ENCODE measurements at places on chromosomes 5 and 9.
A peak's percentile ranks its signal among the peaks of the same experiment; 100 is the strongest.

GRCh38 chr9:109735801-109736200 lies 44.2 kb upstream of the PALM2AKAP2 start:
- no peak for DNase-seq
- no peak overlapping the region for H3K27ac ChIP-seq
- no peak overlapping the region for H3K4me3 ChIP-seq
- no peaks in the 10 kb centered on the region for H3K4me1 ChIP-seq

DNA sequence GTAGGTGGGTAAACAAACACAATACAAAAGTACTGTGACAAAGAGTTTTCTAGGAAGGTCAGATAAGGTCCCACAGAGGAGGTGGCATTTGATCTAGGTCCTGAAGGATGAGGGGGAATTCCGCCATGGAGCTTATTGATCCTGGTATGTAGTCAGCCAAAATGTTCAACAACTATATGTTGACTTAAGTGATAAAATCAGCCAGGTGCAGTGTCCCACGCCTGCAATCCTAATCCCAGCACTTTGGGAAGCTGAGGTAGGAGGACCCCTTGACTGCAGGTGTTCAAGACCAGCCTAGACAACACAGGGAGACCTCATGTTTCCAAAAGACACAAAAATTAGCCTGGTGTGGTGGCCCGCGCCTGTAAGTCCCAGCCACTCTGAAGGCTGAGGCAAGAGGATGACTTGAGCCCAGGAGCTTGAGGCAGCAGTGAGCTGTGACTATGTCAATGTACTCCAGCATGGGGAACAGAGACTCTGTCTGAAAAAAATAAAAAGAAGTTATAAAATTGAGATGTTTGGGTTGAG lies 46.4 kb upstream of the PLIN2 start:
- peaks cover 25% of the 10 kb centered on the region for H3K4me1 ChIP-seq
- no peak for DNase-seq
- H3K36me3 ChIP-seq: no peaks in the 10 kb centered on the region
- H3K4me3 ChIP-seq: no peak overlapping the region

DNA sequence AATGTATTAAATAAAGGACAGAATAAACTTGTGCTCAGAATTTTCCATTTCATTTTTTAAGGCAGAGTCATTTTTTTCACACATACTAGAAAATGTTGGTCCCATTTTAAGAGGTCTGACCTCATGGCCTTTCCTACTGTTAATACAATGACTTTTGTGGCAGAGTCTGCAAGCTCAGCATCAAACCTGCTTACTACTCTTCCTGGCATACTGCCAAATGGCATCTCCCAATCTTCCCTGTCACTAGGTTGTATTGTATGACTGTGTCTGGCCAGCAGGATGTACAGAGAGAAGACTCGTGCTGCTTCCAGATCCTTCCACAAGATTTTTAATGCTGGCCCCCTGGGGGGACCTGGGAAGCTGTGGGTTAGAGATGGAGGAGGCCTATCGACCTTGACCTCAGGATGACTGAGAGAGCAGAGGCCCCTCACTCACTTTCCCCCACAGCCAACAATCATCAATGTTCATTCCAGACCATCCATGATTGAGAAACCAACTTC lies 64.7 kb downstream of the BARX1 start:
- no peaks in the 10 kb centered on the region for H3K36me3 ChIP-seq
- no peak overlapping the region for H3K4me3 ChIP-seq
- no peaks in the 10 kb centered on the region for H3K4me1 ChIP-seq
- no peak overlapping the region for H3K27ac ChIP-seq

GRCh38 chr5:173645437-173645807 lies 29.0 kb upstream of the BOD1 start:
- DNase-seq: no peak
- H3K27ac ChIP-seq: no peak overlapping the region
- H3K4me3 ChIP-seq: no peak overlapping the region
- no peaks in the 10 kb centered on the region for H3K36me3 ChIP-seq

GRCh38 chr5:146007270-146007669 lies 70.9 kb downstream of the SH3RF2 start:
- no peaks in the 10 kb centered on the region for H3K27me3 ChIP-seq
- no peak overlapping the region for H3K27ac ChIP-seq
- no peaks in the 10 kb centered on the region for H3K36me3 ChIP-seq

DNA sequence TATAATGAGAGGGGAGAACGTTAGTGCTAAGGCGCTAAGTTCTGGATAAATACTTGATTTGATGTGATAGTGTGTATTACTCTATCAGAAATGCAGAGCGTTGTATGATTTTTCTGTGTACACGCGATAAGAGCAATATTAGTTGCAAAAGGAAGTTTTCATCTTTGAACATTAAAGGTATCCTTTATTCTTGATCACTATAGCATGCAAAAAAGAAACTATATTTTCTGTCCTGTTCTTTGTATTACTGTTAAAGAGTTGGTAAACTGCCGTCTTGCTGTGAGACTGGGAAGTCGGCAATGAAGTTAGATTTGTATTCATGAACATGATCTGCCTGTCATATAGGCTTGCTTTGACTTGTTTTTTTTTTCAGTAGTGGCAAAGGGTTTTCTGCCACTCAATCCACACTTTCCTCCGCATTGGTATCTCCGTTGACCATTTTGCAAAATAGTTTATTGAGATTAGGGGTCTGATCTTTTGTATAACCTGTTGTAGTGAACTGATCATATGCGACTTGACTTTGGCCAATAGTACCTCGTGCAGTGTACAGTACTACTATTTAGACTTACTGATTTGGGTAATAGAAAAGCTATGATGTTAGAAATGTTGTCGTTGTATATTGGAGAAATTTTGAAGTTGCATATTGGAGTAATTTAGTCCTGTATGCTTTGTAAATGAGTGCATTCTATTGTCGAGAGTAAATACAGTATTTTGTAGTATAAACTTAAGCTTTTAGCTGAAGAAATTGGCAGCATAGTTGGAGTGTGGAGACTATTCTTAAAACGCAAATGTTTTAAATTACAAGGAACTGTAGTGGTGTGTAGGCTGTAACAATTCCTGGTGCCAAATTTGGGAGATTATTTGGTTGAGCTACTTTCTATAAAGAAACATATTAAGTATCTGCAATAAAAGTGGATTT lies 1.7 kb downstream of the DENND4C start:
- no peaks in the 10 kb centered on the region for H3K27me3 ChIP-seq
- H3K36me3 ChIP-seq: peaks cover 2% of the 10 kb centered on the region
- no peak overlapping the region for H3K27ac ChIP-seq

GRCh38 chr9:109817146-109817845 lies 37.3 kb downstream of the PALM2AKAP2 start:
- H3K27me3 ChIP-seq: peaks cover 2% of the 10 kb centered on the region
- H3K36me3 ChIP-seq: no peaks in the 10 kb centered on the region
- H3K27ac ChIP-seq: no peak overlapping the region
- no peak for DNase-seq
- H3K4me1 ChIP-seq: no peaks in the 10 kb centered on the region

- no peaks in the 10 kb centered on the region for H3K4me1 ChIP-seq
- H3K27me3 ChIP-seq: no peaks in the 10 kb centered on the region
- H3K4me3 ChIP-seq: no peak overlapping the region
- DNase-seq: no peak
Measured at GRCh38 chr5:134460551-134460950, 48.9 kb upstream of the CDKN2AIPNL start.

- no peaks in the 10 kb centered on the region for H3K4me1 ChIP-seq
- H3K27ac ChIP-seq: no peak overlapping the region
- H3K4me3 ChIP-seq: no peak overlapping the region
- H3K27me3 ChIP-seq: peaks cover 16% of the 10 kb centered on the region
Measured at GRCh38 chr5:73979321-73979720, 353.3 kb downstream of the ARHGEF28 start.

DNA sequence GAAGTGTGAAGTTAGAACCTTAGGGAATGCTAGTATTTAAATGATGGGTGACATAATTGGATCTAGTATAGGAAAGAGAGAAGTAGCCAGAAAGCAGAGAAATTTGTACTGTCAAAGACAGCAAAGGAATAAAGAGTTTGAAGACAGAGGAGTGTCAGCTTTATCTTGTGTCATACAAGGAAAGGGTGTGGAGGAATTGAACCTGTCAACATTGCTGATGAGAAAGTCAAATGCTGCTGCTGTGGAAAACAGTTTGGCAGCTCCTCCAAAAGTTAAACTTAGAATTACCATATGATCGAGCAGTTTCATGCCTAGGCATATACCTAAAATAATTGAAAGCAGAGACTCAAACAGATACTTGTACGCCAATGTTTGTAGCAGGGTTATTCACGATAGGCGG lies 63.7 kb downstream of the DENND4C start:
- DNase-seq: no peak
- peaks cover 12% of the 10 kb centered on the region for H3K4me1 ChIP-seq
- H3K27ac ChIP-seq: peak overlapping the region; percentile 14
- no peaks in the 10 kb centered on the region for H3K27me3 ChIP-seq

- no peak overlapping the region for H3K27ac ChIP-seq
- no peaks in the 10 kb centered on the region for H3K36me3 ChIP-seq
- no peak for DNase-seq
- no peak overlapping the region for H3K4me3 ChIP-seq
- H3K4me1 ChIP-seq: no peaks in the 10 kb centered on the region
Measured at GRCh38 chr5:82374637-82375036, 96.5 kb upstream of the RPS23 start.

DNA sequence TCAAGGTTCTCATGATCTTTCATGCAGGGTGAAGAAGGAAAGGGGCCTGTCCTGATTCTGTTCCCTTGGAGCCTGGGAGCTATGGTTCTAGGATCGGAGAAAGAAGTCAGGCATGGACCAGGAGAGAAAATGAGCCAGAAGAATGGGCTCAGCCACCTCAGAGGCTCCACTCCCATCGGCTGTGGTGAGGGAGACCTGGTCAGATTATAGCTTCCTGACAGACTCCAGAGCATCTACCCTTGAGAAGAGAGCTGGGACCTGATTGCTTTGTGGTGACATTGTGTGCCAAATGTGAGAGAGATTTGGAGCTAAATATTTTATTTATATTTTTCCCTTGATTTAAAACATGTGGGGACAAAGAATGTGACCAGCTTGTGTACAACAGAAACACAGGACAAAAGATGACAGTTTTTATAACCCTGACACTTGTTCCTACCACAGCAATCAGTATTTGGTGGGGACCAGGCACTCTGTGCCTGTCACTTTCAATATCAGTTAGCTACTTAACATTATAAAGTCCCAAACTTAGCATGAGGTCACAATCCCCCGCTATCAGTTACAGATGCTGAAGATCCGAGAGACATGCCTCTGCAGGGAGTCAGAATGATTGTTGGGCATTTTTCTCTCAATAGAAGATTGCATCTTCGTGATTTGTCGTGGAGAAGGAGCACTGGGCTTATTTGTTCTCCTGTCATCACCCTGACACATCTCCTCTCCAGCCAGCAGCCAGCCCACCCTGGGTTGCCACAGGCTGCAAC lies 228.3 kb upstream of the ADAMTS16 start:
- H3K27ac ChIP-seq: no peak overlapping the region
- H3K4me1 ChIP-seq: no peaks in the 10 kb centered on the region
- no peaks in the 10 kb centered on the region for H3K27me3 ChIP-seq
- H3K4me3 ChIP-seq: no peak overlapping the region
- peaks cover 3% of the 10 kb centered on the region for H3K36me3 ChIP-seq

GRCh38 chr5:164253764-164254163 lies 748.3 kb downstream of the MAT2B start:
- no peaks in the 10 kb centered on the region for H3K4me1 ChIP-seq
- no peaks in the 10 kb centered on the region for H3K36me3 ChIP-seq
- no peak overlapping the region for H3K4me3 ChIP-seq

GRCh38 chr5:105238561-105238960 lies 1676.0 kb upstream of the NUDT12 start:
- no peaks in the 10 kb centered on the region for H3K36me3 ChIP-seq
- DNase-seq: no peak
- H3K4me1 ChIP-seq: no peaks in the 10 kb centered on the region
- no peak overlapping the region for H3K4me3 ChIP-seq

- no peak overlapping the region for H3K4me3 ChIP-seq
- no peaks in the 10 kb centered on the region for H3K4me1 ChIP-seq
- H3K27me3 ChIP-seq: no peaks in the 10 kb centered on the region
- H3K27ac ChIP-seq: no peak overlapping the region
- no peaks in the 10 kb centered on the region for H3K36me3 ChIP-seq
Measured at GRCh38 chr5:94239266-94239665, 379.1 kb downstream of the KIAA0825 start.

- H3K4me3 ChIP-seq: no peak overlapping the region
- peaks cover 22% of the 10 kb centered on the region for H3K27me3 ChIP-seq
- no peaks in the 10 kb centered on the region for H3K4me1 ChIP-seq
- H3K36me3 ChIP-seq: peaks cover 2% of the 10 kb centered on the region
- H3K27ac ChIP-seq: no peak overlapping the region
- no peak for DNase-seq
Measured at GRCh38 chr9:124429530-124429867, 14.3 kb upstream of the PSMB7 start.

GRCh38 chr5:31894141-31894540 lies 255.2 kb downstream of the PDZD2 start:
- H3K4me1 ChIP-seq: no peaks in the 10 kb centered on the region
- no peak overlapping the region for H3K27ac ChIP-seq
- H3K36me3 ChIP-seq: no peaks in the 10 kb centered on the region
- no peaks in the 10 kb centered on the region for H3K27me3 ChIP-seq
- H3K4me3 ChIP-seq: no peak overlapping the region
- DNase-seq: no peak
